ENCODE measurements at places on chromosomes 5 and 9.

DNA sequence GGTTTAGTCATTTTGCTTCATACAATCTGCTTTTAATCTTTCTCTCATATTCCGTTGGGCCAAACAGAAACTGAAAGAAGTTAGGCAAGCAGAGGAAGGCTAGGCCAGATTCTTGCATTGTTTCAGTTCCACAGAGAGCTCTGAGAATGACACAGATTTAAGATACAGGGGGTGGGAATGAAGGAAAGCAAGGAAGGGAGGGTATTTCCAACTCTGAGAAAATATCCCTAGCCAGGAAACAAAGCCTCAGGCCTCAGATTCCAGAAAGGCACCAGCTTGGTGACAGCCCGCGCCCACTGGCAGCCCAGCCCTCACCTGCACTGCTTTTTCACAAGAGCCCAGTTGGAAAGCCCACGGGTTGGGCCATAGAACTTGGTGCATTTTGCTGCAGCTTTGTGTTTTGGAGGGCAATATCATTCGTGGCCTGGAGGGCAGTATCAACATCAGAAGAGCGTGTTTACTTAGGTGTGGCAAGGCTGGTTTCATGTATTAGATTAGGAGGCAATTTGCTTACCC, 63.5 kb downstream of the ENC1 start:
- peak; percentile 78 for DNase-seq

DNA sequence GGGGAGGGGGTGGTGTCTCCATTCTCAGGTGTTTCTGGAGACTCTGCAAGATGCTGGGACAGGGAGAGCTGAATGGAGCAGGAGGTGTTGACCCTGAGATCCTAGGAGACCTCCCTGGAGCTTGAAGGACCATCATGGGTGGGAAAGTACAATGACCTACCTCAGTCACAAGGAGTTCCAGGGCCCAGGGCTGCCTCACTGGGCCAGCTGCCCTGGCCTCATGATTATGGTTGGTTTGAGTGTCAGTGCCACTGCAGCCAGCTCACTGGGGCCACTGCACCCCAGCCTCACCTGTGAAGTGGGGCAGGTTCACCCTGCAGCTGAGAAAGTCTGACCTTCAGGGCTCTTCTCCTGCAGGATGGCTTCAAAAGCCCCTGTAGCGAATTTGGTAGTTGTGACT, 372.5 kb downstream of the IRX2 start:
- DNase-seq: no peak

DNA sequence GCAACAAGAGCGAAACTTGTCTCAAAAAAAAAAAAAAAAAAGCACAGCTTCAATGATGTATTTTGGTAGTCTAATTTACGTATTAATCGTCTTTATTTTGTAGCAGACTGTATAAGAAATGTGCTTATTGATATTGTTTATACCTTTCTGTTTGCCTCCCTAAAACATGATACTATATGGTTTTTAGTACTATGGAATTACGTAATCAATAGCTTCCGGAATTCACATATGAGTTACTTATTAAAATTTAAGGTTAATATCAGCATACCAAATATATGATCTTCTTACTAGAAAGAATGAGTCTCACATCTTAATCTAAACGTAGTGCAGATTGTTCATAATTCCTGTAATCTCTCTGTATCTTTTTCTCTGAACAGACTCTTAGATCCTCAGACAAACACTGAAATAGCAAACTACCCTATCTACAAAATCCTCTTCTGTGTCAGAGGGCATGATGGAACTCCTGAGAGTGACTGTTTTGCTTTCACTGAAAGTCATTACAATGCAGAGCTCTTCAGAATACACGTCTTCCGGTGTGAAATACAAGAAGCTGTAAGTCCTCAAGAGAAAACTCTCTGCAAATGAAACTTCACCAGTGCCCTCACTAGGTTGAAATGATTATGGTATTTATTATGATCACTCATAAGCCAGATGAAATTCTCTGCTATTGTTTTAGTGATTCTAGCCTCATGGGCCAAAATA, 44.4 kb upstream of the GPR21 start:
- DNase-seq: no peak

GRCh38 chr9:78031893-78032729, 500 bp upstream of the GNAQ start:
- peak; percentile 96 for DNase-seq

GRCh38 chr9:38164659-38165221, 95.7 kb upstream of the SHB start:
- DNase-seq: no peak

- no peak for DNase-seq
Observed at GRCh38 chr5:65611524-65611923, 12.6 kb downstream of the TRIM23 start.

GRCh38 chr5:159094745-159095144, 5.0 kb downstream of the EBF1 start:
- DNase-seq: peak; percentile 43

DNA sequence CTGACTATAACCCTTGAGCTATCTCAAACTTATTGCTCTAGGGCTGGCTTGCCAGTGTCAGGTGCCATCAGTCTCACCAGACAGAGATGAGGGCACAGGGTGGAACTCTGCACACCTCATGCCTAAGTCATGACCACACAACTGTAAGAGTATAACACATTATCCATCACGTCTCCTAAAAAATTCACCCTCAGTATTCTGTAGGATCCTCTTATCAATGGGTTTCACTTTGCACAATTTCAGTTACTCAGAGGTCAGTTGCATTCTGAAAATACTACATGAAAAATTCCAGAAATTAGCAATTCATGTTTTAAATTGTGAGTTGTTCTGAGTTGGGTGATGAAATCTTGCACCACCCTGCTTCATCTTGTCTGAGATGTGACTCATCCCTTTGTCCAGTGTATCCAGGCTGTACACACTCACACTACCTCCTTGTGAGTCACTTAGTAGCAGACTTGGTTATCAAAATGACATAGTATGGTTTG, 690.9 kb upstream of the CDH18 start:
- no peak for DNase-seq
